ENCODE measurements at places on chromosomes 1 and 21. TPM values are rescaled to one million over a fixed set of nuclear protein-coding genes. Genes with fewer than 3 reads are reported as not detected.

The PADI3 gene
- total RNA-seq: not detected

The RSPH1 gene
- not detected for total RNA-seq

The NPR1 gene
- total RNA-seq: 12.0 TPM

The GSTM4 gene
- 1.7 TPM for total RNA-seq

The WDR3 gene
- 25.2 TPM for total RNA-seq

The LDLRAD1 gene
- not detected for total RNA-seq

Measured in endothelial cell of coronary artery (primary cell).